ENCODE measurements at places on chromosomes 12 and 14.

DNA sequence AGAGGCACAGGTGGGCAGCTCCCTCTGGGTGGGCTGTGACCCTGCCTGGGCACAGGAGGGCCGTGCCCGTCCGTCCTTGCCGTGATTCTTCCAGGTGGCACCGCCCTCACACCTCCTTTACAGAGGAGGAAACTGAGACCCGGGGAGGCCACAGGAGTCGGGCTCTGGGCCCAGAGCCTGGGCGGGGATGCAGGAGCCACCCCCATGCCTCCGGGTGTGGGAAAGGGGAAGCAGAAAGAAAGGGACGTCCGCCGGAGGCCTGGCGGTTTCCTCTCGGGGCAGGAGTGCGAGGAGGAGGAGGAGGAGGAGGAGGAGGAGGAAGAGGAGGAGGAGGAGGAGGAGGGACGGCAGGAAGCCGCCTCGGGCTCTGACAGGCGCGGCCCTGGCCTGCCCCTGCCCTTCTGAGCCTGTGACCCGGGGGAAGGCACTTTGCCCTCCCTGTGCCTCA lies 23.0 kb downstream of the SH2B3 start:
- no peak for DNase-seq

GRCh38 chr14:59389936-59390335 lies 75.2 kb downstream of the GPR135 start:
- no peak for DNase-seq

GRCh38 chr12:44804068-44804467 lies 72.0 kb downstream of the NELL2 start:
- DNase-seq, result no peak

- peak; percentile 94 for DNase-seq
These were observed 75.5 kb downstream of the FBXL14 start for GRCh38 chr12:1518591-1519516.

DNA sequence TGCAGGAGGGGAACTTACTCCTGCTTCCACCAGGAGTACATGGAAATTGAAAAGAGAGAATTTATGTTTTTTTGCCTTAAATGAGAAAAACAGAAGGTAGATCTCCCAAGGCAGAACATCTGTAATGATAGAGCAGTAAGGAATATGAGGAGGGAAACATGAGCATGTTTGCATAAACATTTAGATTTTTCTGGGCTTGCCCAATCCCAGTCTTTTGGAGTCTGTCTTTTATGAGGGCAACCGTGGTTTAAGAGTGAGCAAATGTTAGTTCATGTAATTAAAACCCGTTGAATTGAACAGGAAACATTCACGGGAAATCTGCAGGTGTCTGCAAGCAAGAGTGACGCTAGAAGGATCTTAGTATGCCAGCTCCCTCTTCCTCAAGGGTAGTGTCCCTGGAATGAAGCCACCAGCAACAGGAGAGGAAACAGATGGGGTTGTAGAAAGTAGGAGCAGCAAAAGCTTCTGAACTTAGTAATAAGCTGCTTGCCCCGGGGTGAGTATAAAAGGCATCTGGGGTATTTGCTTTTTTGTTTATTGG lies 79.3 kb downstream of the ARF6 start:
- peak; percentile 79 for DNase-seq

DNA sequence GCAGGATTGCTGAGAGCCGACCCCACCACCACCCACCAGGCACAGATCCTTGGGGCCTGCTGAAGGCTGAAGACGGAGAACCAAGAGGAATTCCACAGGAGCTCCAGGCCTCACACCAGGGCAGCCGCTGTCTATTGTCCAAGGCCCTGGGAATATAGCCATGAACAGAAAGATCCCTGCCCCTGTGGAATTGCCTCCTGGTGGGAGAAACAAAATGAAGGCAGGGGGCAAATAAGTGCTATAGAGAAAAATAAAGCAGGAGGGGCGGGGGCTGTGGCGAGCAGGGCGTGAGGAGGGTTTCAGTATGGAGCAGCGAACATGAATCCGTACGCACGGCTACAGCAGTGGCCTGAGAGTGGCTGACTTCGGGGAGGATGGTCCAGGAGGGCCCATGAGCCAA lies 96.1 kb downstream of the EML1 start:
- DNase-seq, result no peak

GRCh38 chr14:73358187-73358586 lies 100.2 kb downstream of the NUMB start:
- no peak for DNase-seq

DNA sequence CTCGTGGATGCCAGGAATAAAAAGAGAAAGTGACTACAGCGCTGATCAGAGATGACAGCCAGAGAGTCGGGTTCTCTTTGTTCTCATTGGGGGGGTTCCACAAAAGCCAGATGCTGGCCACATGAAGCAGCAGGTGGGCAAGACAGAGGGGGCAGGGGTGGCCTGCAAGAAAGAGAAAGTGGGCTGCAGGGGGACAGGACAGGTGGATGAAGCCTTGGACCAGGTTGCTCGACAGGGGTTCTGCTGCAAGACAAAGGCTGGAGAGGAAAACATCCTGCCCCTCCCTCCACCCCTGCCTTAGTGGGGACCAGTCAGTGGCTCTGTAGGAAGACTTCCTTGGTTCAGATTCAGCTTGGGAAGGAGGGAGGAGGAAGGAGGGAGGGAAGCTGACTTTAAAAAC lies 126.2 kb downstream of the KSR2 start:
- no peak for DNase-seq

- no peak for DNase-seq
These were observed 3.0 kb downstream of the SMCO3 start for GRCh38 chr12:14810953-14811483.

DNA sequence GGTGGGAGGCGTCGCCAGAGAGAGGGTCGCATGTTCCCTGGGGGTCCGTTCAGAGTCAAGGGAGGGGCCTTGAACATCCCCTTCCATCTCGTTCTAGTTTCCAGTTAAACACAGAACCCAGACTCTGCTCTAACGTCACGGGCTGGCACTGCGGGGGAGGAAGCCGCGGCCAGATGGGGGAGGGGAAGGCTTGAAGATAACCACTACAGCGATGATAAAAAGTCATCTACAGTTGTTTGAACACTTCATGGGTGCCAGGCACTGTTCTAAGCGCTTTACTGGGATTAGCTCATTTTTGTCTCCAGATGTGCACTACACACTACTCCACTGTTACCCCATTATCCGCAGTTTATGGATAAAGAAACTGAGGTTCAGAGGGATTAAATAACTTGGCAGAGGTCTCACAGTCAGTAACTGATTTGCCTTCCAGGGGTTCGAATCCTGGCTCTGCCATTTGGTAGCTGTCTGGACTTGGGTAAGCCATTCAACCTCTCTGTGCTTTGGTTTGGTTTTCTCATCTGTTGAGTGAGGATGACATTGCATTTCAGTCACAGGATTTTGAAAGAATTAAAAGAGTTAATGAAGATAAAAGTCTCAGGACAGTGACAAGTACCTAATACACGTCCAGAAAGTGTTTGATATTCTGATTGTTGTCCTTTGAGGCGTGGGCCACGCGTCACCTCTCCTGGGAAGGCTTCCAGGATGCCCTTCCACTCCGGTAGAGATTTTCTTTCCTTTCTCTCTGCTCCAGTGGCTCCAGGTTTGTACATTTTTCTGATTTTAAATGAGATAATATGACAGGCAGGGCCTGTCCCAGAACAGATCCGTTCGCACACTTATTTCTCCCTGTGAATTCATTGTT lies 798 bp upstream of the RASAL1 start:
- DNase-seq, result no peak

GRCh38 chr14:39665075-39665475 lies 232.8 kb upstream of the FBXO33 start:
- DNase-seq, result no peak

DNA sequence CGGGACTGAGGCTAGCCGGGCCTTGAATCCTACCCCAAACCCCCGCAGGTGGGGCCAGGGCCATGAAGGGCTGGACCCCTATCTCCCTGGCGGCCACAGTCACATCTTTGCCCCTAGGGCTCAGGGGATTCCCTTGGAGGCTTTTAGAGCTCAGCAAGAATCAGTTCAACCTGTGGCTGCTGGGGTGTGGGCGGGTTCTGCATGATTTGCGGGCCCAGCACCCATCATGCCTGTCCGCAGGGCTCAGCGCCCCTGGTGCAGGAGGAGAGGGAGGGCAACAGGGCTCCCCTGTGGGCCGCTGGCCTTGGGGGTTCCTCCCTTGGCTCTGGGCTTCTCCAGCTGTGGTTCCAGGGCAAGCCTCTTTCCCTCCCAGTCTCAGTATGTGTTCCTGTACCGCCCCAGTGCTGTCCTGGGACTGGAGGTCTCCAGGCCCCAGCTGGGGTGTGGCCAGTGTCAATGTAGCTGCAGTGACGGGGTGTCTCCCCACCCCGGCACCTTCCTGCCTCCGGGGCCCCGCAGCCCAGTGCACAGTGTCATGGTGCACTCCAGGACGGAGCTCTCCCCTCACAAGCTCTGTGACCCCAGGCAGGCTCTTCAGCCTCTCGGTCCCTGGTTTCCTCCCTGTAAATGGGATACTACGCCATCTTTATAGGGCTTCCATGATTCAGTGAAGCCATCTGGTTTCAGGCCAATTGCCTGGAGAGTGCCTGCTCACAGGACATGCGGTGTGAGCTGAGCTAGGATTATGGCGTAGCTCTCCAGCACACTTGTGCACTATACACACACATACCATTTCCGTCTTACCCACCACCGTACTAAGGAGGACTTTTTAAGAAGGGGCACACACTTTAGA lies 9.9 kb upstream of the LBHD2 start:
- no peak for DNase-seq

- DNase-seq, result peak; percentile 21
These were observed at the start of gene LRP6 for GRCh38 chr12:12266873-12267741. LRP6 (minus strand) TSS chr12:12267044; CDS start chr12:12266735, 309 bp downstream.

DNA sequence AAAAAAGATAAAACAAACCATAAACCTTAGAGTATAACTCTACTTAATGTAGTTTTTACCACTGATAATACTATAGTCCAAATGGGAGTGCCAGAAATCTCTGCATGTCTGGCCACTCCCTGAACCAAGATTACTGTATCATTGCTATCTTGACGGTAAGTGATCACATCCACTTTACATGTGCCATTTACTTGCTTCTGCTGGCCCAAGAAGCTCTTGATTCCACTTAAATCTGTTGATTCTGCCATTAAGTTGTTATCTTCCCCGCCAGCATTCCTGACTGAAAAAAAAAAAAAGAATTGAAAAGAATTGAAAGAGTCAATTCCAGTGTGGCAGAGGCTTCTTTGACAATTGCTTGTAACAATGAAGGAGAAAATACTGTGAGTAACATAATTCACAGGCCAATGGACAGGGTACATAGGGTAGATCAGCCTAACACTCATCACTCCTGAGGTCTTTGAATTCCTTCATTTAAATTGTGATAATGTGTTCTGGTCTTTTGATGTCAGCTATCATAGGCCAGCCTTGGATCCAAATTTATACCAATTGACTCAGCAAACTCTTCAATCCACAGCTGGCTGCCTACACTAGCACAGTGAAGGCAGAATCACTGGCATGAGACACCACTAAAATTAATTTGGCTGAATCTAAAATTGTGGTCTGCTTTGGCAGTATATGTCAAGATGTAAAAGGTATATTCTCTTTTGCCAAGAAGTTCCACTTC lies 665.2 kb upstream of the FLRT2 start:
- DNase-seq, result no peak

DNA sequence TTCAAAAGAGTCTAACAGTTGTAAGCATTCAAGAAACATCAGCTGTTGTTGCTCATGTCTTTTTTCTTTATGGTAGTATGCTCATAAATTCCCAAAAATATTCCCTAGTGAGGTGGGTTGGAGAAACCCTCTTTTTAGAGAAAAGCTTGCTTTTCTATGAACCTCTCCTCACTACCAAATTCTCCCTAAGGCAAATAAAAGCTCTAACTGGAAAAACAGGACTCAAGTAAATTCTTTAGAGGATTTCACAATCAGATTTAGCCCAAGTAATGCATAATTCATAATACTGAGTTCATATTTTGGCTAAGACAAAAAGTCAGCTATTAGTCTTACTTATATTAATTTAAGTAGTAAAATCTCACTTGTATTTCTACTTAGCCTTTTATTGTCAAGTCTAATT lies 59.1 kb downstream of the DIO2 start:
- DNase-seq, result no peak

GRCh38 chr14:91983588-91983987 lies 36.1 kb upstream of the FBLN5 start:
- DNase-seq, result no peak

- DNase-seq, result no peak
These were observed 1.9 kb upstream of the KRT18 start for GRCh38 chr12:52946797-52947547.

DNA sequence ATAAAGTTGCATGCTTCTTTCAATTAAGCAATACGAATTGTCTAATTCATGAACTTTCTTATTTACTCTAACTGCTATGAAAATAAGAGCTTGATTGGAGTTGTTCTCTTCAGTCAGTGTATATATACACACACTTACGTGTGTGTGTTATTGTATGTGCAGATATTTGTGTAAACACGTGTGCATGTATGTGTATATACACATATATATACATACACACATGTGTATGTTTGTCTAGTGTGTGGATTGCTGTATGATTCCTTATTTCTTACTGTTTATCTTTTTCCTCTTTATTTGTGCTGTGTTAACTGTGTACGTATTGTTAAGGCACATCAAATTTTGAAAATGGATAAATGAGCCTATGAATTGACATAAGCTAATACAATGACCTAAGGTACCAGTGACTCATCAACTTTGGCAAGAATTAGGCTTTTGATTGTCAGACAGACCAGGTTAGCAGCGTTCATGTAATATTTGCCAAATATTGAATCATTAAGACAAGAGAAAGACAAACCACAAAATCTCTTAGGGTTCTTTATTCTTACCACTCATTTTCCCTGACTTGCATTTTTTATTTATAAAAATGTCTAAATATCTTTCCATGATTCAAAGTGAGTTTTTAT lies 423.9 kb downstream of the SOX5 start:
- peak; percentile 32 for DNase-seq

GRCh38 chr12:2243275-2243674 lies 190.5 kb downstream of the CACNA1C start:
- no peak for DNase-seq

GRCh38 chr12:77339610-77340009 lies 274.2 kb upstream of the E2F7 start:
- DNase-seq, result no peak

- no peak for DNase-seq
These were observed 8.2 kb upstream of the MAX start for GRCh38 chr14:65110525-65110924.

DNA sequence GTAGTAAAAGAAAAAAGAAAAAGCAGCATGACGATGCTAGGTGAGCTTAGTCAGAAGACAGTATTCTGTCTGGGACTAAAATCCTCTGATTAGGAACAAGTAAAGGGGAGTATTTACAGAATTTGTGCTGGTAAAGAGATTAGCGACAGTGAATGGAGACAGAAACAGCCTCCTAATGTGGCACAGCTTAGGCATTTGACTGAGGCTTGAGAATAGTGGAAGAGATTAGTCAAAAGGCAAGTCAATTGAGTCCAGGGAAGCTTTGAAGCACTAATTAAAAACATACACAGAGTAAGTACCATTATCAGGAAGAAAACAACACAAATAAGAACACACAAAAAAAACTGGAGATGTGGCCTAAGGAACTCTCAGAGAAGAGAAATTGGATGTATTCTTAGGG lies 131.9 kb upstream of the CLEC14A start:
- DNase-seq, result no peak
